Activated CD4-positive, alpha-beta memory T cell treated with anti-CD3 and anti-CD28 coated beads, Interleukin-2, amount 10 ng/mL, durations not matched to agents 7 days and 5 days (primary cell): ENCODE measurements at places on chromosomes 5 and 9. TPM values are rescaled to one million over a fixed set of nuclear protein-coding genes. Genes with fewer than 3 reads are reported as not detected.

CAVIN4 gene
- 0.15 TPM for total RNA-seq

FRMD3 gene
- 0.30 TPM for total RNA-seq

CCL28 gene
- 12.2 TPM for total RNA-seq

DMRT3 gene
- not detected for total RNA-seq

RAI14 gene
- 0.76 TPM for total RNA-seq

SUB1 gene
- total RNA-seq = 618 TPM

URM1 gene
- 64.3 TPM for total RNA-seq

LHX3 gene
- 0.08 TPM for total RNA-seq

SLC36A3 gene
- total RNA-seq = not detected

MLANA gene
- total RNA-seq = not detected
